ENCODE measurements at places on chromosomes 13 and 19.

DNA sequence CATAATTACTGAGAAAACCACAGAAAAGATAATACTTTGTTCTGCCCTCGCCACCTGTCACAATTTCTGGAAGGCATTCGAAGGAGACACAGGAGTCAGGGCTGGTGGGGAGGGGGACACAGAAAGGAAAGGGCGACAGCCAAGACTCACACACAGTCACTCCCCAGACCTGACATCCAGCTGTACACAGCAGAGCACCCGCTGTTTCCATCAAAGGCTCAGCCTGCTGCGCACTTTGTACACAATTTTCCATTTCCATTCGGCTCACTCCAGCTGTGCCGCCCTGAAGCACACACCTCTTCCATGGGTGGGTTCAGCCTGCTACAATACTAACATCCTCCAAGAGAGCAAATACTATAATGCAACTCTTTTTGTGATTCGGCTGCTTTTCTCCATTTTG is 38.0 kb downstream of the STK24 start:
- no peak for DNase-seq

GRCh38 chr13:98981369-98982080 is 3.7 kb upstream of the DOCK9 start:
- DNase-seq, result no peak

DNA sequence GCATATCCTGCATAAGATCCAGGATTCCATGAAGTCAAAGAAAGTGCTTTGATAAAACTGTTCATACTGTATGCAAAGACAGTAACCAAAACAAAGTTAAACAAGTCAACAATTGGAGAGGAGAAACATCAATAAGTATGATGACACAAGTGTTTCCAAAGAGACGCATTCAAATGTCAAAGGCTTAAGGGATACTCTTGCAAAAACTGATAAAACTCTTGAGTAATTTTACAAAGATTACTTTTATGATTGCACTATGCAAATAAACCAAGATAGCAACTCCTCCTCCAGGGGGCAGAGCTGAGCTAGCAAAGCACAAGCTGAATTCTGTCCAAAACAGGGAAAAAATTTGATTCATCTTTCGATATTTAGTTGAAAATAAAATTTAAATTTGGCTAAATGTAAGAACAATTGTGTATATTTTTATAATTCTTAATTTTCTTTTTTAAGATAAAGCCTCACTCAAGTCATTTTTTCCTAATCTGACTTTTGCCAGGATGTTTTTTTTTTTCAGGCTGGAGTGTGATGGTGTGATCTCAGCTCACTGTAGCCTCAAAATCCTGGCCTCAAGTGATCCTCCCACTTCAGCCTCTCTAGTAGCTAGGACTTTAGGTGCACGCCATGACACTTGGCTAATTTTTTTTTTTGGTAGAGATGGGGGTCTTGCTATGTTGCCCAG is 84.0 kb downstream of the MZT1 start:
- peak; percentile 17 for DNase-seq

- DNase-seq, result no peak
These were observed 147.8 kb upstream of the PCDH9 start for GRCh38 chr13:67377919-67378318.

DNA sequence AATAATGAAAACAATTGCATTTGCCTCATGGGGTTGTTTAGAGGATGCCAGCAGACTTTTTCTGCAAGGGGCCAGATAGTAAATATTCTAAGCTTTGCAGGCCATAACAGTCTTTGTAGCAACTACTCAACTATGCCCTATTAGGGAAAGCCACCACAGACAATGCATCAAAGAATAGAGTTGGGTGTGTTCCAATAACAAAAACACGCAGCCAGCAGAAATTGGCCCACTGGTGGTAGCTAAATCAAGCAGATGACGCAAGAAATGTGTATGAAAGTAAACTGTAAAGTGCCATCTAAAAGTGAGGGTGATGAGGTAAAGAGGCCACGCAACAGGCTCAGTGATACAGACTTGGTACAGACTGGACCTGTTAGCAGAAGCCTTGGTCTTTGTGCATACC is 75.2 kb upstream of the SIAH3 start:
- DNase-seq, result no peak

GRCh38 chr19:6065685-6066374 is 44.5 kb downstream of the RFX2 start:
- DNase-seq, result no peak

GRCh38 chr19:1384085-1384462 is 367 bp downstream of the NDUFS7 start:
- DNase-seq, result no peak

- peak; percentile 95 for DNase-seq
These were observed 485.3 kb downstream of the UQCRFS1 start for GRCh38 chr19:28727480-28728159.

- no peak for DNase-seq
These were observed 7.2 kb downstream of the UHRF1 start for GRCh38 chr19:4916292-4917082.

GRCh38 chr13:55788548-55788947 is 1352.2 kb upstream of the PRR20A start:
- DNase-seq, result no peak

DNA sequence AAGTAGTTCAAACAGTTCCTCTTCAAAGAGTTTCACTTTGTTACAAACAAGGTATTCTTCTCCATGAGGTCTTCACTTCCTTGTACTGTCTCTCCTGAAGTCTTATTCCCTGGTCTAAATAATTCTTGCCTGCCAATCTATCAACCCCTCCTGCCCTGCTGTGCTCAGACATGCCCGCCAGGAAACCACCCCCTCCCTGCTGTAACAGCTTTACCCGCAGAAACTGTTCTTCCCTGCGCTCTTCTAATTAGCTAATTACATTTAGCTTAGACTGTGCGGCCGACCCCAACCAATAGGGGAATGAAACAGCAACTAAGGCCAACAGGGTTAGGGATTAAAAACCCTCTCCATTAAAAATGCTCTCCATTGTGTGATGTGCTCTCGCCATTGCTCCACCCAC is 46.7 kb downstream of the ZNF846 start:
- DNase-seq, result no peak

GRCh38 chr13:26679411-26680122 is 81.0 kb downstream of the GPR12 start:
- DNase-seq, result no peak

DNA sequence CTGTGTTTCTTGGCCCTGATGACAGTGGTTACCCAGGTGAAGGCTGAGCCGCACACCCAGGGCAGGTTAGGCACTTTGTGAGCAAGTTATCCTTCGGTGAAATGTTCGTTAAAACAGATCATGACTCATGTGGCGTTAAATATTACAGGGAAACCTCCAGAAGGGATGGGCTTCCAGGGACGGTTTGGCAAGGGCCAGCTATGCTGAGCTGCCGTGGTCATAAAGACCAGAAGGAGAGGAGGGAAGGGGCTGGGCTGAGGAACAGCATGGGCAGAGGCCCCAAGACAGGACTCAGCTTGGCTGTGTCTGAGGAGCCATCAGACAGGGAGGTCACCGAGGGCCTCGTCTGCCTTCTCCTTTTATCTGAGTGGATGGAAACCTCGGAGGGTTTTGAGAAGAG is 47.5 kb downstream of the ATP11A start:
- DNase-seq, result no peak

DNA sequence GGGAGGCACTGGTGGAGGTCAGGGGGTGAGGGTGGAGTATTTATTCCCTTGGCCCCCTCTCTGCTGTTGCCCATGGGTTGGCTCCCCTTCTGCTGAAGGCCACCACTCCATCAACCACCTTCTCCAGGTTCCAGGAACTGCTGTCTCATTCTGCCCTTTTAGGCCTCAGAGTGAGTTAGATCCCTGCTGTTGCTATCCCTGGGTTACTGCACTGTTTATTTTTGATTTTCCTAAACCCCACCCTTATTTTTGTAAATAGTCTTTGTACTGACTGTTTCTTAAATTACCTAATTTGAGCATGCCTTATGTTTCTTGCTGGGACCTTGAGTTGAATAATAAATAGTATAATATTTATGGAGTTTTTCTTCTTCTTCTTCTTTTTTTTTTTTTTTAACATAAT is 132.8 kb downstream of the RGCC start:
- DNase-seq, result no peak

DNA sequence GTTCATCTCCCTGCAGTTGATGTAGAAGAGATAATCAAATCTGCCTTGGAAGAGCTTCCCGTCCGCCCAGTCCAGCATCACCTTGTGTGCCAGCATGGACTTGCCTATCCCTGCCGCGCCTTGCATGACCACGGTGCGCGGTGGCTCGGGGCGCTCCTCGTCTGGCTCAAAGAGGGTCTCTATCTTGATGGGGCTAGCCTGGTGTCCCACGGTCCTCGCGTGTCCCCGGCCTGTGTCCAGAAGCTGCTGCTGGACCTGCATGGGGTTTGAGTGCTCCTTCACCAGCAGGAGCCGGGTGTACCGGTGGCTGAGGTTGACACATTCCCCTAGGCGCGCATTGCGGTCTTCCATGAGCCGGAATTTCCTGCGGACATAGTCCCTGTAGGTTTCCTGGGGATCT is 13.2 kb downstream of the NLRP12 start:
- no peak for DNase-seq

DNA sequence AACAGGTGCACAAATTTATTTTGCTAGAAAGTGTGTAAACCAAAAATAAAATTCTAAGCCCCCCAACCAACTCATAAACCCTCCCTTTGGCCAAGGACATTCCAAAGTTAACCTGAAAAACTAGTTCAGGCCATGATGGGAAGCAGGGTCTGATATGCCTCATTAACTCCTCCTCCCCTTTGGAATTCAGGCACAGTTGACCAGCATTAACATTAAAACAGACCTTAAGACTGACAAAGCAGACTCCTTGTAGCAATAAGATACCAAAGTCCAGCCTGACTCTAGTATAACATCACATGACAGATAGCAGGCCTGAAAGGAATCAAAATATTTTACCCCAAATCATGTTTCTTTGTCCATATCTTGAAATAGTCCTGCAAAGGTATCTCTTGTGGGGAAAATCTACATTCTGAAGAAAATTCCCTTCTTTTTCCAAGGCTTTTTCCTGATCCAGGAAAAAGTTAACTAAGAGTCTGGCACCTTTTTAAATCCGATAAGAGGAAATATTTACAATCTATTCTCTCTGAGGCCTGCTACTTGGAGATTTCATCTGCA is 19.7 kb downstream of the NEK5 start:
- peak; percentile 12 for DNase-seq

- peak; percentile 7 for DNase-seq
These were observed 11.2 kb downstream of the BCAT2 start for GRCh38 chr19:48799358-48800300.

DNA sequence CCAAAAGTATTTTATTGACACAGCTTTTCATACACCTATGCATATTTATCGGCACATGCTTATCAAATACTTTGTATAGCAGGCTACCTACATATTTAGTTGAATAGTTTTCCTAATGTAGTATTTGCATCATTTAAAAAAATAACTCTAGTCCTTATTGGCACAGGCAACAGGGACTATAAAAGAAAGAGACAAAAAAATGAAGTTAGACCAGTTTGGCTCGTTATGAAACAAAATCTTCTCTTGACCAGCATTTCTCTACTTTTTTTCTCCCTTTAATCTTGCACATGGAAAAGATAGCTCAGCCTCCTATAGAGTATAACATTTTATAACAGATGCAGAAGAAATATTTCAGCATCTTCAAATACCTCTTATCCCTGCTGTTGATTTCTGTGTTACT is 794.8 kb upstream of the MIR17HG start:
- no peak for DNase-seq

- DNase-seq, result no peak
These were observed 642.7 kb upstream of the ARGLU1 start for GRCh38 chr13:107210723-107211030.

DNA sequence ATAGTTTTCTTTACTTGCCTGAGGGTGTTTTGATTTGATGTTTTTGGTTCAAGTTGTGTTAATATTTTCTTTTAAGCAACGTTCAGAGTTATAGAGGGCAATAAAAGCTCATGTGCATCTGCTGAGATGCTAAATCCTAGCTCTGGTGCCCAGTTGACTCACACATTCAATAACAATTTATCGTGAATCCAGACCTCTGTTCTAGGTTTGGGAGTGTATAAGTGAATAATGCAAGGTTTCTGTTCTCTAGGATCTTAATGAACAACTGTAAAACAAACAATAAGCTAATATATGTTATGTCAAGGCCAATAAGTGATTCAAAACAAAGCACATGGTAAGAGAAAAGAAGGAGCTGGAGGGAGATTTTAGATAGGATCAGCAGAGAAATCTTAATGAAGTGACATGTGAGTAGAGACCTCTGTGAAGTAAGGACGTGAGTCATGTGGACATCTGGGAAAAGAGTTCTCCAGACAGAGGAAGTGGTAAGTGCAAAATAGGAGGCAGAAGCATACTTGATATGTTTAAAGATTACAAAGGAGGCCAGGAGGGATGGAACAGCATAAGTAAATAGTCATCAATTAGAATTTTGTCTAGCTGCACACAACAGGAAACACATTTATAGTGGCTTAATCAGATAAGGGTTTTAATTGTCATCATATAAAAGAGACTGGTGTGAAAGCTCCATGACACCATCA is 278.5 kb upstream of the HTR2A start:
- no peak for DNase-seq

DNA sequence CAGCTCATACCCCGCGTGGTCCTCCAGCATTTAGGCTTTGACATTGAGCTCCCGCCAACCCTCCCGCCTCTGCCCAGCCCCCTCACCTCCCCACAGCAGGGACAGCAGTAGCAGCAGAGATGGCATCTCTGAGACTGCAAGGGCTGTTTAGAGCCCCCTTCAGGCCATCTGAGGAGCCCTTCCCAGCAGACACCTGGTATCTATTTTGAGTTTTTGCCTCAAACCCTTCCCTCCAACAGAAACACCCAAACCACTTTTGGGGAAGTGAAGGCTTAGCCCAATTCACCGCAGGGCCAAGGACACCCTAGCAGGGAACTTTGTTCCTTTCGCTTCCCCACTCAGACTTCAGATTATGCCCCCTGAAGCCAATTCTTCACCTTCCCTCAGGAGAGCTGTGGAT is 6.3 kb upstream of the ZNF175 start:
- DNase-seq, result peak; percentile 53

DNA sequence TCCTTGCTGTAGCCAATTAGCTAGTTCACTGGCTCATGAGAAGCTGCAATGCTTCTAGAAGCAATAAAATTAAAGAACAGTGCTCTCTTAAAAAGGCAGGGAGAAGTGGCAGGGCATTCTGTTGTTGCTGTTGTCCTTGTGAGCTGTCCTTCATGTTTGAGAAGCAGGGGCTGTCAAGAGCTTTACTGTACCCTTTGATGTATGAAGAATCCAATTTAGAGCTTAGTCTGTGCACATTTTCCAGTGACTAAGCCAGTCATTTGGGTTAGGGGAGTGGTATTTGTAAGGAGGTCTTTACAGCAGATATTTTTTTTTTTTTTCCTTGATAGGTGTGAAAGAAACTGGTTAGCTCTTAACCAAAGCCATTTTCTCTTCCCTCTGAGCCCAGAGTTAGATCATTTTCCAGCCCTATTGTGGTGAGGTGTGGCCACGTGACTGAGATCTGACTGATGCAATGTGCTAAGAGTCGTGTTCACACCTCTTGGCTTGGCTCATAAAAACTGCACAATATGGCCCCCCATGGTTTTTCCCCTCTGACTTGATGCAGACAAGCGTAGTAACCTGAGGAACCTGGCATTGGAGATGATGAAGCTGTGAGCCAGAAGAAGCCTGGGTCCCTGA is 309.6 kb upstream of the TMTC4 start:
- DNase-seq, result no peak

GRCh38 chr19:4596033-4596904 is 36.8 kb upstream of the SEMA6B start:
- peak; percentile 45 for DNase-seq

- peak; percentile 70 for DNase-seq
These were observed 8.2 kb downstream of the CAPN12 start for GRCh38 chr19:38736036-38736412.
